Cortex of kidney (tissue), 1 donor: ENCODE measurements at places on chromosomes 7 and 10.

GRCh38 chr10:77669892-77670291, 32.3 kb upstream of the KCNMA1 start:
- DNase-seq: no peak

- DNase-seq: no peak
Measured at GRCh38 chr7:64999165-65000004, 7.1 kb downstream of the ERV3-1 start.

- no peak for DNase-seq
Measured at GRCh38 chr10:30811276-30812017, 181.9 kb upstream of the LYZL2 start.

GRCh38 chr7:3393862-3394261, 92.8 kb downstream of the SDK1 start:
- DNase-seq: no peak

GRCh38 chr7:6160191-6160623, 112.2 kb downstream of the CYTH3 start:
- DNase-seq: no peak

GRCh38 chr7:22444181-22444971, 55.6 kb downstream of the STEAP1B start:
- DNase-seq: no peak

- DNase-seq: no peak
Measured at GRCh38 chr7:130070861-130071622, 708 bp downstream of the KLHDC10 start.
